ENCODE measurements at places on chromosomes 1 and 21.
A peak's percentile ranks its signal among the peaks of the same experiment; 100 is the strongest.

GRCh38 chr1:8363186-8363766, 45.4 kb downstream of the SLC45A1 start:
- DNase-seq, result no peak

GRCh38 chr1:66617362-66618184, 83.6 kb downstream of the SGIP1 start:
- DNase-seq, result no peak

DNA sequence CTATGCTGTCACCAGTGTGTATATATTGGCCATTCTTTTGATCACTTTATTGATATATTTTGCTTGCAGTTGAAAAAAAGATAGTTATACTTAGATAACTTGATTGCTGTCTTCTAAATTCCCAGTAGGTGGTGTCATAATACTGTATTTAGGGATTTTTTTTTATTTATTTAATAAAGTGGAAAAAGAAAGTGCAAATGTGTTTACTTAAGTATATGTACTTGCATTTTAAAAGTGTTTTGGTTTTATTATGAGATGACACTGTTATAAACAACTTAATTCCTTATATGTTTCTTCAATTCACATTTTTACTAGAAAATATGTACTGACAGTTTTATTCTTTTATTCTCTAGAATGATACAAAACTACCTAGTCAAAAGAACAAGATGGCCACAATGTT, 164.8 kb downstream of the USP25 start:
- DNase-seq, result no peak

DNA sequence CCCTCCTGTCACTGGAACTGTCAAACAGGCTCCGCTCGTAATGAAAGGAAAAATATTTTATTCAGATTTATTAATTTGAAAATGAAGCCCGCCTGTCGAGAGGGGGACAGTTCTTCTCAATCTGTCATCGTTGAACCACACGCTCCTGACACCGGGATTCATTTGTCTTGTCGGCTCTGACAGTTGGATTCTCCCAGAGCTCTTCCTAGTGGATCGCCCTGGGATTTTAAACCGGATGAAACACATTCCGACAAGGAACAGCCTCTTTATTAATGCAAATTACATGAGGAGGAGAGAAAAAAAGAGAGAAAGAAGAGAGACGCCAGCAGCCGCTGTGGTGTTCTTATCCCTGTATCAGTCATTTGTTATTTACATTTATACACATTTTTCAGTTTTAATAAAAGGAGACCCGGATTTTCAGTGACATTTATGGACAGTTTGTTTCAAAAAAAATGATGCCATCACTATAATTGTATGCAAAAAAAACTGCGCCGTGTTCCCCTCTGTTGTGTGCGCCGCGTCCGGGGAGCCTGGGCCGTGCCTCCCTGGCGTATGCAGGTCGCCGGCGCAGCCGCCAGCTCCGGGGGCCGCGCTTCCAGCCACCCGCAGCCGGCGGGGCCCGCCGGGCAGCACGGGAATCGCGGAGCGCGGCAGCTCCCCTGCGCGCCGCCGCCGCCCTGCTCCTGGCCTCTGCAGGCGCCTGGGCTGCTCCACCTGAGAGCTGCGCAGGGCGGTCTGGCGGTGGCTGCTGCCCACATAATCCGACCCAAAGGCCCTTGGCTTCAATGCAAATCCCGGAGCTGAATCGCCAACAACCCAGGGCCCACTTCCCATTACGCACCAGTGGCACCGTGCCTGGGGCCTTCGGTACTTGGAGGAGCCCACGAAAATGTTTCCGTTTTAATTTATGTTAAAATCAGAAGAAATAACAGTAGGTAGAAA, 237.9 kb upstream of the PBX1 start:
- DNase-seq, result no peak

GRCh38 chr1:21927533-21928237, 9.4 kb downstream of the HSPG2 start:
- DNase-seq, result no peak

- no peak for DNase-seq
These were observed 17.0 kb downstream of the RLF start for GRCh38 chr1:40178200-40178599.

GRCh38 chr21:46116776-46117585, 19.1 kb downstream of the COL6A2 start:
- no peak for DNase-seq

GRCh38 chr1:224513383-224513782, 78.8 kb upstream of the WDR26 start:
- no peak for DNase-seq

DNA sequence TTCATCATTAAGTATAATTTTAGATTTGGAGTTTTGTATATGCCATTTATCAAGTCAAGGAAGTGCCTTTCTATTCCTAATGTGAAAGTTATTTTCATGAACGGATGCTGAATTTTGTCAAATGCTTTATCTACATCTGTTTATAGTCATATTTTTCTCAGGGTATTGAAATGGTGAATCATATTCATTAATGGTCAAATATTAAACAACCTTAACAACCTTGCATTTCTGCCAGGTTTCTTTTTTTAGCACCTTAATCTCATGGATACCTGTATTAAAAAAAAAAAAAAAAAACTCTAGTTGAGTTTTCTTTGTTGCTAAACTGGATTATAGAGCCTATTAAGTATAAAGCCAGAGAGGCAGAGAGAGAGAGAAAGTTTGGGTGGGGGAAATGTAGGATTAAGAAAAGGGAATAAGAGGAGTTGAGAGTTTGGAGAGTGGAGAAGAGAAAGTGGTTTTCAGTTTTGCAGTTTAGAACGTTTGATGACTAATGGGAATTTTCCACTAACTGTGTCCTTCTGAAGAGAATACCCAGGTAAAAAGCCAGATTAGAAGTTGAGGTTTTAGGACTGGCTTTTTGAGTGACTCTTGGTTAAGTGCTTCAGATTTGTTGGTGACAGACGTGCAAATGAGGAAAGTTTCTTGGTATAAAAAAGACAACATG, 305.0 kb downstream of the HLX start:
- DNase-seq, result no peak

GRCh38 chr1:110460253-110461220, 9.6 kb downstream of the PROK1 start:
- peak; percentile 91 for DNase-seq

DNA sequence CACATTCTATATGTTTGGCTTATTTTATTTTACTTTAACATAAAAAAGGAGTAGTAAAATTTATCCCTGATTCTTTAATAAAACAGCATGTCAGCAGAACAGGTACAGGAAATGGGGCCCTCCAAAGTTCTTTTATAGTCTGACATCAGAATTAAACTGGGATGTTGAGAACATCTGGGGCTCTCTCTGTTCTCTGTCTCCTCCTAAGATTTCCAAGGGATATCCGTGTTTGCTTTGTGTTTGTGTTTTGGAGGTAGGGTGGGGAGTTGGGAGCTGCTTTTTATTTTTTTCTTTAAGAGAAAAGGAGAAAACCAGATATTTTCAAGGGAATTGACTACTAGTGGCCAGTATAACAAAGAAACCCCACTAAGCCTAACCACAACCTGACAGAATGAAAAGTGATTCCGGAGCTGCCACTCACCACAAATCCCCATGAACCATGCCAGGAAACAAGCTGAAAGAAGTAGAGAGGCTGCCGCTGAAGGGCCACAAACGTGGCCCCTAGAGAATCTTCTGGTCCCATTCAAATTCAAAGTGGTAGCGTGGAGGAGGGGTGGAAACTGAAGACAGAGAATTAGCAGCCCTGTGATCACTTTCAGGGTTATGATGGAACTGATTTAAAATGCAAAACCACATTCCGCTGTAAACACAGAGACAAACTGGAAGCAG, 369.6 kb upstream of the ADGRL2 start:
- DNase-seq, result no peak

DNA sequence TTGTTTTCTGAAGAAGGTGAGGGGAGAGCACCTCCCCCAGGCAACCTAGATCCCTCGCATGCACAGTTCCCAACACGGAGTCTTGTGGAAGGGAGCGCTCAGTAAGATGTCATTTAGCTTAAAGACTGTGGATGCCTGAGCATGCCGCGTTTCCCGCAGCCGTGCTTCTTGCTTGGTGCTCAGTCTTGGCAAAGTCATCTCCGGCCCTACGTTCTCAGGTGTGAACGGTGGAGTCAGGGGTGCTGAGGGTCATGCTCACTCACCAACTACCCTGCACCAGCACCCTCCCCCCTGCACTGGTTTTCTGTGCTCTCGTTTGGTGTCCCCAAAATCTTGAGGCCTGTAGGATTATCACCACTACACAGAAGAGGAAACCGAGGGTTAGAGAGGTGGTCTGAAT, 202.1 kb downstream of the RHOU start:
- DNase-seq, result no peak

DNA sequence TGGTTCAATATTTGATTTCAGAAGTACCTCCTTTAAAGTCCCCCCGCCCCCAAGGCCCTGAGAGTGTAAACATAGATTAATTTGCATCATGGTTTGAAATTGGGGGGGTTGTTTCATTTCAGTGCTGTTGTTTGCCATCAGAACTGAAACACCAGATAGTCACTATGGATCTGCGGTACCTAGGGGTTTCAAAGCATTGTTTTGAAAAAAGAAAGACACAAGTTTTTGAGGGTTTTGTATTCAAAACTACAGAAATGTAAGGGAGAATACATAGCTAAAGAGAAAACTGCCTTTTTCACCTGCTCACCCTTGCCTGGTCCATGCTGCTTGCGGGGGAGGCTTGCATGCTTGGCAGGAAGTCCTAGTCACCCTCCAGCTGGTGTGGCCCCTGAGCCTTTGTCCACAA, 59.3 kb downstream of the ACP6 start:
- DNase-seq, result no peak

- no peak for DNase-seq
These were observed 21.4 kb downstream of the FOXO6 start for GRCh38 chr1:41382480-41383090.

DNA sequence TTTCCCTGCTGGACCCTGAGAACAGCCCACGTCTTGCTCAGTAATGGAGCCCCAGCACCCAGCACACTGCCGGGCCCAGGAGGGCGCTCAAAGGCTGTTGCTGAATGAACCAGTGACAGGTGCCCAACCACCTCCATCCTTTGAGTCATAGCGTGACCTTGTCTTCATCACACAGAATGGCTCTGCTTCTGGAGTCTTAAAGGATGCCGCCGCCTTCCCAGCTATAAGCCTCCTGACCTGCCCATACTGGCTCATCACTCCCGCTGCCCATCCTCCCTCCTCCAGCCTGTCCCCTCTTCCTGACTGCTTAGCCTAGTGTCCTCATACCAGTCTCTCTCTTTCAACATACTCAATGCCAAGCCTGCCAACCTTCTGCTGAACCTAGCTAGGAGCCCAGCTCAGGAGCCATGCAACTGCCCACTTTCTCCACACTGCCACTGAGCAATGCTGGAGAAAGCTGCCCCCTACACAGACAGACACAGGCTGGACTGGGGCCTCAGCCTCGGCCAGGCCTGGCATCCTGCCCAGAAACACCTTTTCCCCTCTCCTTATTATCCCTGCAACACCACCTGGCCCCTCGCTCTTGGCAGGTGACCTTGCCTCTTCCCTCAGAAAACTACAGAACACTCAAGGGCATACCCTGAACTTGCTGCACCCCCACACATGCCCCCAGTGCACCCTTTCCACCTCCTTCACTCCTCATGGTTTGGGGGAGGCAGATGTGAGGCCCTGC, 14.1 kb downstream of the TTC39A start:
- no peak for DNase-seq

DNA sequence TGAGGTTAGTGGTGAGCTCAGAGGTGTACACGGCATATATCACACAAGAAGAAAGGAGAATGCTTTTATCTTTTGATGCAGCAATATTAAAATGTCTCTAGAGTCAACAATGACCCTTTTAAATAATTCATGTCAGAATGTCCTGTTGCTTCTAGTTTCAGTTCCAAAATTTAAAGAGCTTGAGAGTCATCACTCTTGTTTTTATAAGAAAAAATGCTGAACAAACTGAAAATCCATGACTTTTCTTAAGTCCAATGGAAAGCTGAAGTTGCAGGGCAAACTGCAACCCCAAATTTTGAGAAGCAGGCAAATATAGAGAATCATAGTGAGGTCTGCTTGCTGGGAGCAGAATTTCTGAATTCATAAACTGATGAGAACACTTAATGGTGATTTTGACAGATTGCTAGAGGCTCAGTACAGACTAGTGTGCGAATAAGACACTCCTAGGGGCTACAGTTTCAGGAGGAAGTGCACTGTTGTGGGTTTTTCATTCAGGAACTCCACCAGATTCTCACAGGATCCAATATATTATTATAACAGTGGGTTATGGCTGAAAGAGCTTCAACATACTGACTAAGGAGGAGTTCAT, 135.1 kb downstream of the CLIC6 start:
- no peak for DNase-seq

- no peak for DNase-seq
These were observed 110.8 kb downstream of the TSEN15 start for GRCh38 chr1:184162281-184162680.

DNA sequence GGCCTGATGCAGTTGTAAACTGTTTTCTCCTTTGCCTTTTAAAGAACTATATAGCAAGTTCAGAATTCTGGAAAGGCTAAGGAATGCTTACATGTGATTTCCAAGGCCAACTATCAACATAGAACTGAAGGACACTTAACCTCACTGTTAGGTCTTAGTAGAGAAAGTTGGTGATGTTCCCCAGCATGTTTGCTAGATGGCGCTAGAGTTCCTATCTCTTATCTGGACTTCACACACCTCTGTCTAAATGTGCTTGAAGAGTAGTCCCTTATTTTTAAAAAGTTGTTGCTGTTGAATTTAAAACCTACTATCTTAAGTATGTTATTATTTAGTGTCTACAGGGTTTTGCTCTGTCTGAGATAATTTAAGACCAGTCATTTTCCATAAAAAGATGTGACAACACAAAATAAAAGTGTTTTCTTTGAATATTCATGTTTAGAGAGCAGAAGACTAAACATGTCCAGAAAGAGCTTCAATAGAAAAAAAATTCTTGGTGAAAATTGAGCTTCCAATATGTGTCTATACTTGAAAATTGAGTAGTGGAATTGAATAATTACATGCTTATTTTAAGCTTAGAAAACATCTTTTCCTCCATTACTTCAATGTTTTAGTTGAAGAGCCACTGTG, 237.3 kb downstream of the S1PR1 start:
- DNase-seq, result no peak

GRCh38 chr1:40344597-40344996, 27.5 kb upstream of the COL9A2 start:
- DNase-seq, result peak; percentile 31

DNA sequence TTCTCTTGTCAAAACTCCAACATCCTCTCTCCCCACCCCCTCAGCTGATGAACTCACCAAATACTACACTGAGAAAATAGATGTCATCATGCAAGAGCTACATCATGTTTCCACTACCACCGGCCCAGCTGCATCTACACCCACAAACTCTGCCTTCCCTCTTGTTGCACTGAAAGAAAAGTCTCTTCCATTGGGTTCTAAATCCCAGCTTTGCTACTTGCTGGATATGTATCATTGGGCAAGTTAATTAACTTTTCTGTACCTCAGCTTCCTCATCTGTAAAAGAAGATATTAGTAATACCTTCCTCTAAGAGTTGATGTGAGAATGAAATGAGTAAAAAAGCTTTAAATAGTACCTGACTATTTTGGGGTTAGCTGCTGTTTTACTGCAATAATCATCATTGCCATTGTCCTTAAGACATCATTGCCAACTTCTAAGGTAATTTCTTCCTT, 108.6 kb downstream of the OLFML2B start:
- no peak for DNase-seq

Measured in memory B cell (primary cell).